ENCODE measurements at places on chromosomes 1 and 21. TPM values are rescaled to one million over a fixed set of nuclear protein-coding genes. Genes with fewer than 3 reads are reported as not detected.
A peak's percentile ranks its signal among the peaks of the same experiment; 100 is the strongest.

The NBPF26 gene
- 1.8 TPM for polyA plus RNA-seq

The S100B gene
- polyA plus RNA-seq: 0.96 TPM

DNA sequence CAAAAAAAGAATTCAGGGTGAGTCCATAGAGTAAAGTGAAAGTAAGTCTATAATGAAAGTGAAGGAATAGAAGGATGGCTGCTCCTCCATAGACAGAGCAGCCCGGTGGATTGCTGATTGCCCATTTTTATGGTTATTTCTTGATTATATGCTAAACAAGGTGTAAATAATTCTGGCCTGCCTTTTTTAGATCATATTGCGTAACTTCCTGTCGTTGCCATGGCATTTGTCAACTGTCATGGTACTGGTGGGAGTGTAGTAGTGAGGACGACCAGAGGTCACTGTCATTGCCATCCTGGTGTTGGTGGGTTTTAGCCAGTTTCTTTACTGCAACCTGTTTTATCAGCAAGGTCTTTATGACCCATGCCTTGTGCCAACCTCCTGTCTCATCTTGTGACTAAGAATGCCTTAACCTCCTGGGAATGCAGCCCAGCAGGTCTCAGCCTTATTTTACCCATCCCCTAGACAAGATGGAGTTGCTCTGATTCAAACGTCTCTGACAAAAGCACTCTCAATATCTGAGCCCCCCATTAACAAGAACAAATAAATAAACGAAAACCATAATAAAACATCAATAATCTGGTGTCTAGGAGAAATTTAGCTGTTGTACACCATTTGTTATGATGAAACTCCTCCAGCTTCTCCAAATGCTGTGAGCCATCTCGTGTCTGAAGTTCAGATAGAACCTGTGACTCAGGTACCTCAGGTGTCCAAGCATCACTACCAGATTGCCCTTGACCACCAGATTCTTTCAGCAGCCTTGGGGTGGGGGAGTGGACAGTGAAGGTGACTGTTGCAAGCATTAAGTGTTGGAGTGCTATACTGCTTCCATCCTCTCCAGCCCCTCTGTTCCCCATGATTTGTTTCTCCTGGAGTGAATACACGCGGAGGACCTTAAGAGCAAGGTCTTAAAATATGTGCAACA is 36.0 kb downstream of the EBNA1BP2 start:
- no peak for DNase-seq

- DNase-seq: peak; percentile 90
Observed at GRCh38 chr1:212760126-212760823, 31.3 kb downstream of the NSL1 start.

DNA sequence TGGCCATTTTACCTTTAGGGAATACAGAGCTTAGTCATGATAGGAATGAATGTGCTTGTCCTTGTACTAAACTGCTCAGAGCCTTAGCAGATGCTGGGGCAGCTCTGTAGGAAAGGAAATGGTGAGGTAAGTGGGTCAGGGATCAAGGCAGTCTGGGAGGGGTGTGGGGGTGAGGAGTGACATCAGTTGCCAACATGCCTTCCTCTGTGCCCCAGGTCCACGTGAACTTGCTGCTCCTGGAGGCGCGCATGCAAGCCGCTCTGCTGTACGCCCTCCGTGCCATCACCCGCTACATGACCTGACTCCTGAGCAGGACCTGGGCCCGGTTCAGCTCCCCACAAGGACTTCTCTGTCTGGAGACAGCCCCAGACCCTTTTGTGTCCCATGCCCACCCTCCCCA is 21.2 kb downstream of the SESN2 start:
- DNase-seq: no peak

DNA sequence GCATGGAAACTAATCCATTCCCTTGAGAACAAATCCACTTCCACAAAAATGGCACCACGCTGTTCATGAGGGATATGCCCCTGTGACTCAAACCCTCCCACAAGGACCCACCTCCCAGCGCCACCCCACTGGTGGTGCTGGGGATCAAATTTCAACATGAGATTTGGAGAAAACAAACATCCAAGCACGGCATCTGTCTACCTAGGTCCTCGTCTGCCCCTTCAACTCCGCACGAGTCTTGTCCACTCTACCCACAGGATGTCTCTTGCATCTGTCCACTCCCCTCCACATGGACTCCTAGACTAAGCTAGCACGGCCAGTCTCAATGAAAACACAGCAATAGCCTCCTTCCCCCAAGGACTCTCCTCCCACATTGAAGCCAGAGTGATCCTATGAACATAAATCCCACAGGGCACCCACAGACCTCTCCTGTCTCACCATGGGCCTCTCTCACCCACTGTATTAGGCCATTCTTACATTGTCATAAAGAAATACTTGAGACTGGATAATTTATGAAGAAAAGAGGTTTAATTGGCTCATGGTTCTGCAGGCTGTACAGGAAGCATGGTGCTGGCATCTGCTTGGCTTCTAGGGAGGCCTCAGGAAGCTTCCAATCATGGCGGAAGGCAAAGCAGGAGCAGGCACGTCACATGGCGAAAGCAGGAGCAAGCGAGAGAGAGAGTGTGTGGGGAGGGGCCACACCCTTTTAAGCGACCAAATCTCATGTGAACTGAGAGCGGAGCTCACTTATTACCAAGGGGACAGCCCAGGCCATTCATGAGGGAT is 101.4 kb downstream of the TOMM20 start:
- DNase-seq: no peak

DNA sequence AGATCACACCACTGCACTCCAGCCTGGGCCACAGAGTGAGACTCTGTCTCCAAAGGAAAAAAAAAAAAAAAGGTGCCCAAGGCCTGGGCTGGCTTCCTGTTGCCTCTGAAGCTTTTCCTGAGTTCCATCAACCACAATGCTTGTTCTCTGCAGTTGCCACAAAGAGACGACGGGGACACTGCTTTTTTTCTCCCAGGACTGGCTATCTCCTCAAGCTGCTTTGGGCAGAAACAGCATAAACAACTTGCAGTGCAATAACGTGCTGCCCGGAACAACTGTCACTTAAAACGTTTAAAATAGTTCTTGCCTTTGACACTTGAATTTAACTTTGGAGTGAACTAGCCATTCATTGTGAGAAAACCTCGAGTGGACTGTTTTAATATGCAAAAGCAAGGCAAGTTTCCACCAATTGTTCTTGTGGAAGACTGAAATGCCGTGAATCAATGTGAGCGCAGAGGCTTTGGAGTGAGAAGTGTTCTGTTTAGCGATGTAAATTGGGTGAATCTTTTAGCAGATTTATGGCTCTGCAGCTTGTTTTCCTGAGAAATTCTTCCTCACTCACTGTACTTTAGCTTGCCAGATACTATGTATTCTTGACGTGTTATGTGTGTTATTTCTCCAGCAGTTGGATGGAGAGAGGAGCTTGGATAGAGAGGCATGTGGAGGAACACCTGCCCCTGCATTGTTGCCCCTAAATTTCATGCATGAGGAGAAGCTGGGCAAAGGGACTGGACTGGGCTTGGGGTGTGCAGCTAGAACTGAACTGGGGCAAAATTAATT is 188.1 kb upstream of the KIAA0040 start:
- DNase-seq: no peak

GRCh38 chr1:165328136-165328535 is 28.4 kb downstream of the LMX1A start:
- no peak for DNase-seq

GRCh38 chr1:247358920-247359319 is 27.3 kb upstream of the ZNF496 start:
- DNase-seq: no peak

DNA sequence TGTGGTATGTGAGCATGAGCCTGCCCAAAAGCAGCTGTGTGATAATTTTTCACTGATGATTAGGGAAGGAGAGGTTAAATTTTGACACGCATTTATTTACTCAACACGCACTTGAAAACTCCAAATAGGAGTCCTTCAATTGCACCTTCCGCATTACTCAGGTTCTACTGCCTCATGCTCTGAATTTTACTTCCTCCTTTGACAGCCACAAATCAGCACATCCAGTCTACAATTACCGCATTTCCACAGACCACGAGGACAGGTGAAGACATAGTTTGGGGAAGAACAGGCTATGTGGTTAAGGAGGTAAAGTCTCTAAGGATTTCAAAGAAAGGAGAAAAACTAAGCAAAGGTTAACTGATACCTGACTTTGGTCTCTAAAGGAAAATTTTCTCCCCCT is 2.6 kb downstream of the CAPN8 start:
- DNase-seq: no peak

GRCh38 chr1:214006845-214007244 is 19.1 kb downstream of the PROX1 start:
- no peak for DNase-seq

DNA sequence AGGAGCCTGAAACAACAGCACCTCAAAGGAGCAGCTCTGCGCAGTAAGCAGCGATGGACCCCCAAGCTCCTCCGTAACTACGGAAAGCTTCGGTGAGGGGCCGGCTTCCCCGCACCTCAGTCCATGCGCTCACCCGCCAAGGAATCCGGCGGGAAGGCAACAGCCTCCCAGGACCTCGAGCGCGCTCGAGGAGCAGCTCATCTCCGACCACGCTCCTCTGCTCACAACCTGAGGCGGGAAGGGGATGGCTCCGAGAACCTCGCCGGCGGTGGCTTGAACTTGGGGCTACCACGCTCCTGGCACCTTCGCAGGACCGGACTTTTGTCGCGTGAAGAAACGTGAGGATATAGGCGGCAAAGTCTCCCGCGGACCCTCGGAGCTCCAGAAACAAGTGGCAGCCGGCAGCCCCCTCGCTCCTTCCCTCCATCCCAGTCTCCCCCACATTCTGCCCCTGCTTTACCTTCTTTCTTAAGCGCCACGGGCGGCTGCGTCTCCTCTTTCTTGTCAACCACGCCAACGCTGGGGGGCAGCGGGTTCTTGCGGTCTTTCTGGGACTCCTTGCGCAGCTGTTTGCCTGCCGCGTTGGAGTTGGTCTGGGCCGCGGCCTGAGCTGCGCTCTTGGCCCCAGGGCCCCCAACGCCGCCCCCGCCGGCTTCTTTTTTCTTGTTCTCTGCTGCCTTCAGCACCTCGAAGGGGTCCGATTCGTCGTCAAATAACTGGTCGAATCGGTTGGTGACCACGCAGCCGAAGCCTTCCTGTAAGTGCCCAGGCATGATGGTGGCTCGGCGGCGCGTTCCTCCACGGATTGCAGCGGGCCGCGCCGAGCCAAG is 459 bp downstream of the SERBP1 start:
- DNase-seq: peak; percentile 29

DNA sequence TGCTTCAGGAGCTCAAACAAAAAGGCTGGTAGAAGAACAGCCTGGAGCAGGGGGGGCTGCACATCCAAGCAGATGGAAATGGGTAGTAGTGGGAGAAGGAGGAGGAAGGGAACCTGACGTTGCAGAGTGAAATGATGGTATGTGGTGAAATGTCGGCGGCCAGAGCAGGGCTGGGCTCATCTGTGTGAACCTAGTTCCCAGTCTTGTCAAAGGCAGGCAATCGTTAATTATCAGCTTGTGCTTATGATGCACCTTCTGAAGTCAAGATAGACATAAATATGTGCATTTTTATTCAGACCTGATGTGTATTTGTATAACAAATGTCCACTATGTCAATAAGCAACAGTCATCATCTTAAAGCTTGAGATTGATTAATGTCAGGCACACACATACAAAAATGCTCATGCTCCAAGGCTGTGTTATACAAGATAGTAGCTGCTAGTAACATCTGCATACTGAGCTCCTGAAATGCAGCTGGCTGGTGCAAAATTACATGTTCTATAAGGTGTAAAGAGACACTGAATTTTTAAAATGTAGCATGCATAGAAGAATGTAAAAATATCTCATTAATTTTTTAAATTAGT is 10.6 kb upstream of the ATP6V1G3 start:
- DNase-seq: no peak

GRCh38 chr1:229984992-229985612 is 81.9 kb upstream of the GALNT2 start:
- no peak for DNase-seq

DNA sequence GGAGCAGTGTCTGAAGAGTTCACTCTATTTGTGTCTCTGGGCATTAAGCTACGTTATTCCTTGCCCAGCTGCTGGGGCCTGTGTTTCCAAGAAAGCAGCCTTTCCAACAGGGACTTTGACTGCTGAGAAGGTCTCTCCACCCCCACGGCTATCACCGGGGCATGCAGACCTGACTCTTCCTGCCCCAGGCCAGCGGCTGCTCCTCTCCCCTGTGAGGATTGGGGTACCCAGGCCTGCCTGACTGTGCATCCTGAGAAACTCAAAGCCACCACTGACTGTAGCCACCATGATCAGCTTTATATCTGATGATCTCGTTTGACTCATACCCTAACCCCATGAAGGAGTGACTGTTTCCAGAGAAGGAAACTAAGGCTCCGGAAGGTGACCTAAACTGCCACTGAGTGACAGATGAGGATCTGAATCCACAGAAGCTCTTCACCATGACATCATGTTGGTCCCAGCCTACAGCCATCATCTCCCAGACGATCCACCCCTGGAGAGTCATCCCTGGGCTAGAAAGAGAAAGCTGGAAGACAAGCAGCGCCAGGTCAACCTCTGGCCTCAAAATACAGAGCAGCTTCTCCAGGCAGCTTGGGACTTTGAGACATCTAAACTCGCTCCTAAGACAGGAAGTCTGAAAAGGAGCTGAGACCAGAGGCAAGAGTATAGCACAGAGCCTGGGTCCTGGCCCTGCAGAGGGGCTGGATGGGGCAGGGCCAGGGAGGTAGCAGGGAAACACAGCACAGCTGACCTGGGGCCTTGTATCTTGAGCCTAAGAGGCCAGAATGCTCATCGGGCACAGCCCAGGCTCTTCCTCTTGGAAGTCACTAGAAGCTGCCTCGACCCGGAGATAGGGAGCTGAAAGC is 244.0 kb upstream of the VAMP3 start:
- DNase-seq: no peak

- no peak for DNase-seq
Observed at GRCh38 chr1:183937611-183938010, 99.9 kb downstream of the COLGALT2 start.

DNA sequence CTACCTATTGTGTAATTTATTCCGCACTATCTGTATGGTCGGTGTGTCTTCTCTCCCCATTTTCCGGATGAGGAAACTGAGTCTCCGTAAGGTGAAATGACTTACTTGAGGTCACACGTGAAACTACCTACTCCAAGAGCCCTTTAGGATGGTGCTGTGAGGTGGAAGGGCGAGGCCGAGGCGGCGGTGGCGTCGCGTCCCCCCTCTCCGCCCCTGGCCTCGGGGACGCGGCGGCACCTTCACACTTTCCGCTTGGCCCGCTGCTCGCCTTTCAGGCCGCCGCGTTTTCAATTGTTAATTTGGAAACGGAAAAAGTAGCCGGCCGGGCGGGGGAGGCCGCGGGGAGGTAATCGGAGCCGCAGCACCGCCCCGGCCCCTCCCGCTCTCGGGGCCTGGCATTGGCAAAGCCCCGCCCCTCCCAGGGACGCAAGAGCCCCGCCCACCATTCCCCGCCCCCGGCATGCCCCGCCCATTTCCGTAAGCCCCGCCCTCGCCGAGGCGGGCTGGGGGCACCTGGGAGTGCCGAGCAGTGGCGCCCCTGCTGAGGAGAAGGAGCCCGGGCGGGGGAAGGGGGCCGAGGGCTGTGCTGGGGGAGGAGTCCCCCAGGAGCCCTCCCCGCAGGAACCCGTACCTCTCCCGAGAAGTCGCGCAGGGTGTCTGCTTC is 18.6 kb downstream of the KCNQ4 start:
- peak; percentile 97 for DNase-seq

DNA sequence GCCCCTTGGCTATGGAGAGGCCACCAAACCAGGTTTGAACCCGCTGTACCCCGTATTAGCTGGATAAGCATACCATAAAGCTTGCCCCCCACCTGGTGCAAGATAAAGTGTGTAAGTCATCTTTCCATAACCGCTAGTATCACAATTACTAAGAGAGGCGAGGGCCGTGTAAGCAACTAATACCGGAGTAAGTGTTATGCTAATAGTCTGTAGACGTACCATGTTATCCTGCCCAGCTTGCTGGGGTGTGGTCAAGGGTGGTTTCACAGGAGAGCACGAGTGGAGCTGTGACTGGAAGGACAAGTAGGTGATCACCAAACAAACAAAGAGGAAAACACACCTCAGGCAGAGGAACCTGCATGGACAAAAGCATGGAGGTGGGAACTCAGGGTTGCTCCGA is 3.6 kb upstream of the TNFRSF1B start:
- no peak for DNase-seq

Data from GM23338 (cell line).